ENCODE measurements at places on chromosomes 11 and 22.

DNA sequence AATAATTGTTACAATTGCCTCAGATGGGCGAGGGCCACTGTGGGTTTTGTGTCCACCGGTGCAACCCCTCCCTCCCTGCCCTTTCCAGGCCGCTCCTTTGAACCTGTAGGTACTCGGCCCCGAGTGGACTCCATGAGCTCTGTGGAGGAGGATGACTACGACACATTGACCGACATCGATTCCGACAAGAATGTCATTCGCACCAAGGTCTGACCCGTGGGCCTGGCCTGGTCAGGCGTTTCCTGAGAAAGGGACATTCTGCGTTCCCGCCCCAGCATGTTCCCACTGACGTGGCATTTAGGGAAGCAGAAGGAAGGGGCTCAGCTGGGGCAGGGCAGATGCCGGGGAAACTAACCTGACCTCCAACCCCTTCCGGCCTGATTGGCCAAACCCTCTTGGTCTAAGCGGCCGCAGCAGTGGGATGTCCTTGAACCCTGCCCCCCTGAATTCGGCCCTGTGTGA is 10.1 kb downstream of the SIDT2 start:
- DNase-seq: no peak

DNA sequence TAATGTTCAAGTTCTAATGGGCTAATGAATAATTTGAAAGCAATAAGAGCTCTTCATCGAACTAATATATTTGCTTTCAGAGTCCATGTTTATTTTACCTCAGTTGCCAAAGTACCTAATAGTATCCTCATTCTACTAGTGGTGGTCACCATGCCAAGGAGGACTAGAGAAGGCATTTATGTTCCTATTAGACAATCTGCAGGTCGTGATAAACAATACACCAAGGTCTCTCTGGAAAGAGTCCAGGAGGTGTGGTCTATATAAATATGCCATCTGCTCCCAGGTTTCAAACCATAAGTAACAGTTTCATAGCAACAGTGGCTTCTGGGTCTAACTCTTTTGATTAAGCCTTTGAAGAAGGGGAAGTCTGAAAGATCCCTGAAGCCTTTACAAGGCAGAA is 42.9 kb downstream of the ARFGAP3 start:
- no peak for DNase-seq

GRCh38 chr11:67165623-67166022 is 46.6 kb downstream of the KDM2A start:
- no peak for DNase-seq

- no peak for DNase-seq
Measured at GRCh38 chr11:55324500-55324899, 18.5 kb upstream of the OR4A16 start.

GRCh38 chr11:72932132-72932570 is 117.9 kb downstream of the ATG16L2 start:
- no peak for DNase-seq

DNA sequence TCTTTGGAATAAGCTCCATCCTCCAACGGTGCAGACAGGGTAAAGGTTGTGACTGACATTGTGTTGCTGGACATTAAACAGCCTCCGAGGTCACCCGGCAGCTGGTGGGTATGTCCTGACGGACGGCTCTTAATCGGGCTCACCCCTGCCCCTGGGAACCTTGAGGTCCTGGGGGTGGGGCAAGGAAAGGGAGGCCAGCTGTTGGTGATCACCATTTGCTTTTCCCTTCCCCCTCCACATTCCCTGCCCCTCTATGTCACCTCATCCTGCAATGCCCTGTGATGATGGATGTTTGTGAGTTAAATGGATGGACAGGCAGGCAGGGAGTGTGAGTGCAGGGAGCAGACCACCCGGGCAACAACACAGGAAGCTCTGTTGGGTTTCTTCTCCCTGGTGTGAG is 26.3 kb downstream of the APLNR start:
- DNase-seq: no peak

- DNase-seq: peak; percentile 43
Measured at GRCh38 chr22:30425616-30426387, at the start of gene MTFP1. Gene MTFP1, plus strand, starts transcription at chr22:30425768. Its CDS starts 112 bp downstream, at chr22:30425880.

DNA sequence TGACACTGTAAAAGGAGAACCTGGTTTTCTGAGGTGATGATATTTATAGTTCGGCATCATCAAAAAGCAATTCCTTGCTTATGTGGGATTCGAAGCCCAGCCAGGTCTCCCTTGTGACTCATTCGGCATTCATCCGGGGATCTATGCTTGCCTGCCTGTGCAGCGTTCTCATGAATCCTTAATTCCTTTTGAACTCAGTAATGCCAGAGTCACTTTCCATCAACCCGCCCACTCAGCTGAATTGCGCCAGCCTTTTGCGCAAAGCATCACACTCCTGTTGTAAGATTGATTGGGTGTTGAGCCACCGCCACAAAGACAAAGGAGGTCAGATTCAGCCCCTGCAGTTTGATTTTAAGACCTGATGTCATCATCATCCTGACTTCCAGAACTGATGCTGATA is 128.6 kb downstream of the SLC17A6 start:
- DNase-seq: no peak

GRCh38 chr11:118872403-118872821 is 11.3 kb upstream of the CXCR5 start:
- peak; percentile 62 for DNase-seq

DNA sequence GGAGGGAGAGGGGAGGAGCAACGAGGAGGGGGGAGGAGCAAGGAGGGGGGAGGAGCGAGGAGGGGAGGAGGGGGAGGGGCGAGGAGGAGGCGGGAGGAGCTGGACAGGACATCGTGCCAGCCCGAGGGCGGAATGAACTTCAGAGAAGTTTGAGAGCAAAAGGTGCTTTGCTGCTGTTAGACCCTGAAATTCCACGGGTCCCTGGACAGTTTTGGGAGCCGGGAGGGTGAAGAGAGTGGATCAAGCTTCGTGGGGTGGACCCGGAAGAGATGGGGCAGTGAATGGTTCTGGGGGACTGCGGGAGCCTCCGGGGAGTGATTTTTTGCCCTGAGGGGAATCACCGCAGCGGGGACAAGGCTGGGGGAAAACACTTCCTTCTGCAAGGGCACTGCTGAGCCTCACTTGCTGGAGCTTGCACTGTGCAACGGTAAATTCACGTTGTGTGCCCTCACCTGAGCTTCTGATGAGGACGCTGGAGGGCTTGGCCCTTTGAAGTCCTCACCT is 10.7 kb upstream of the NLRP6 start:
- DNase-seq: peak; percentile 57

GRCh38 chr11:20015529-20016427 is 144.5 kb downstream of the DBX1 start:
- no peak for DNase-seq

DNA sequence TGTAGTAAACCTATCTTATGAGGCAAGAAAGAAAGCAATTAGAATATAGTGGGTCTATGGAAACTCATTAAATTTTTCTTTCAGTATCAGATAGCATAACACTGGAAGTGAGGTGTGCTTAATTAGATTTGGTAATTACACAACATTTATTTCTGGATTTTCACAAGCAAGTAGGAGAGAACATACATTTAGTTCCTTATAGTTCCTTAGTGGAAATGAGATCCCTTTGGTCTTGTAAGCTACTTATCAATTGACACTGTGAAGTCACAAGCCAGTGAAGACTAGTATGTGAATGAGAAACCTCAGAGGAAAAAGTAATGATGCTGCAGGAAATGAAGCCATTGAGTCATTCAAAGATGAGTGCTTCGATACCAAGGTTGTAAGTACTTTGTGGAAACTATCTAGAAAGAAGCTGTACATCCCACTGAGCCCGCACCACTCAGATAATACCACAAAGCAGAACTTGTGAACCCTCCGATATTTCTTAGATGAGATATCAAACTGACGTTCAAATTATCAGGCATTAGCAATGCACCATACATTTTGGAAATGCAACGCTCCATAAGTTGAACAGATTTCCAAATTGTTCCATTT is 53.5 kb downstream of the ENTHD1 start:
- DNase-seq: peak; percentile 42

GRCh38 chr11:59218893-59219292 is 6.2 kb upstream of the MPEG1 start:
- no peak for DNase-seq

- no peak for DNase-seq
Measured at GRCh38 chr11:498297-499181, 8.5 kb downstream of the RNH1 start.

- DNase-seq: no peak
Measured at GRCh38 chr11:57598831-57599155, 1.3 kb downstream of the SERPING1 start.

DNA sequence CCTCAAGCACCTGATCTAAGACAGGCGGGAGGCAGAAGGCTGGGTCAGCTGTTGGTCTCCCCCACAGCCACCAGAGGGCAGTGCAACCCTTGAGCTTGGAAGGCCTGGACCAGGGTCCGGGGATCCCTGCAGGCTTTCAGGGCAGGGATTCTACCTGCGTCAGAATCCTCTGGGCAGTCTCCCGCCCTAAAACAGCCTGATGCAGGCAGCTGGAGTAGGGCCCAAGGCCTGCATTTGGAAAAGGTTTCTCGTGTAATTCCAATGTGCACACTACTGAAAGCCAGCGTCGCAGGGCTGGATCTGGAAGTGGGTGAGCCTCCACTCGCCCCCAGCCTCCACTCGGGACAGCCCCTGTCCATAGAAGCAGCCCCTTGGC is 31.8 kb downstream of the BID start:
- peak; percentile 59 for DNase-seq

DNA sequence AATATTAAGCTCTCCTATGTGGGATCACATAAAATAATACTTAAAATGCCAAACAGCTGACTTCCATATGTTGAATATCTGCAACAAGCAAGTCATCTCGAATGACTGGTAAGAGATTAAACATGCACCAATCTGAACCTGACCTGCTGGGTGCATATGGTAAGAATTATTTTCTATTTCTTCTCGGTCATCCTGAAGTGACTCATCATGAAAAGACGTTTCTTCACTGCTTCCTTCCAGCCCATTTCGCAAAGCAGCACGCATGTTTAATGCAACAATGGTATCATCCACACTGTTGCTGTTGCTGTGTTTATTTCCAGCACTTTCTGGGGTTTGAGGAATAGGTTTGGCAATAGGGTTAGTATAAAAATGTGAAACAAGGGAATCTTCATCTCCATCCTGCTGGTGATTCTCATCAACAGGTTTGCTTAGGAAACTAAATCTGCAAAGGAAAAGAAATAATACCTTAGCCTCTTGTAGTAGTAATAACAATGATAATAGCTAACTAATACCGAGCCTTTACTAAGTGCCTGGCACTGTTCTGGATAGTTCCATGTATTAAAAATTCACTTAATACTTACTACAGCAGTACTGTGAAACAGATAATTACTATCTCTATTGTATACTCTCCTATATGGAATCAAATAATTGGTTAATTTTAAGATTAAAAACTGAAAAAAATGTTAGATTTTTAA is 52.0 kb upstream of the CHRNA10 start:
- no peak for DNase-seq

DNA sequence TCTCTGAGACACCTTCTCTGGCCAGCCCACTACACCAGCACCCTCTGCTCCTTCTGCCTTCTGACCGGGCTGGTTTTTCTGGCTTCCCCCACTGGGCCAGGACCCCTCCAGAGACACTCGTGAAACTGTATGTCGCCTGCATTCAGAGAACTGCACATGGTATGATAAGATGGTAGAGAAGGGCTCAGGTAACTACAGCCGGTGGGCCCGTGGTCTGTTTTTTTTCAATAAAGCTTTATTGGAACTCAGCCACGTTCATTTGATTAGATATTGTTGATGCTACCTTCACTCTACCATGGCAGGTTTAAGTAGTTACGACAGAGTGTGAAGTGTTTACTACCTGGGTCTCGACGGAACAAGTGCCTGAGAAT is 514.0 kb downstream of the TBC1D22A start:
- DNase-seq: no peak

DNA sequence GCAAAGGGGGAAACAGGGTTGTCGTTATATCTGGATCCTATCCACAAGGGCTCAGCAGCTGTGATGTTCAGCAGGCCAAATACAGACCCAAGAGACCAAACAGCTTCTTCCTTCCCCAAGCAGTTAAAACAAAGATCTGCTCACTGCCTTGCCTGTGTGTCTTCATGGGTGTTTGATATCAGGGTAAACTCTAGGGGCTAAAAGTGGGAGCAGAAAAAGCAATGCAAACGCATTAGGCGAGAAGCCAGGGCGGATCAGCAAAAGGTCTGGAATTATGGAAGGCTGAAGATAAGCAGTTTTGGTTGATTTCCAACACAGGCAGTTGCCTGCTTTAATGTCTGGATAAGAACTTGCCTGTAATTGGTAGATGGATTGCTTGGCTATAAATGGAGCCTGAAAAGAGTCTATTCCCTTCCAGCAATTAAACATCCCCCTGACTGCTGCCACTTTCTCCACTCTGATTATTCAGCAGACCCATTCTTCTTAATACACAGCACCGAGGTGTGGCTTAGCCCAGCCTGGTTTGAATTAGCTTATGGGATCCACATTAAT is 126.3 kb downstream of the COMMD9 start:
- no peak for DNase-seq

- DNase-seq: no peak
Measured at GRCh38 chr11:65932558-65932919, 12.7 kb upstream of the TSGA10IP start.

DNA sequence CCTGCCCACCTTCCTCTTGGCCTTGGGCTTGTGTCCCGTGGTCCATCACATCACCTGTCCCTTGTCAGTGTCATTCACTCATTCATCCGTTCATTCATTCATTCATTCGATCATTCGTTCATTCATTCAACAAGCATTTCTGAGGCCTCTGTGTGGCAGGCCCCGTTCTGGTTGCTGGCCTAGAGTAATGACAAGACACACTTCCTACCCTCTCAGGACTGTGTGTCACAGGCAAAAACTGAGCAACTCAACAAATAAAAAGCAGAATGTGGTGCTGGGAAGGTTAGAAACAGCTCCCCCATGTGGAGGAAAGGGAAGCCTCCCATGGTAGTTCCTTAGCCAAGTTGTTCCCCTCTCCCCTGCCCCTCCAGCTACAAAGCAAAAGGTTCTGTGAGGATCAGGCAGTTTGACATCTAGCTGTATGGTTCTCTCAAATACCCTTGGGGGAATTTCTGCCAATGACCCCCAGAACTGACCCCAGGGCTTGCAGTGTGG is 1.6 kb upstream of the OMP start:
- DNase-seq: no peak

GRCh38 chr11:121589946-121590537 is 137.3 kb upstream of the SORL1-AS1 start:
- DNase-seq: no peak

DNA sequence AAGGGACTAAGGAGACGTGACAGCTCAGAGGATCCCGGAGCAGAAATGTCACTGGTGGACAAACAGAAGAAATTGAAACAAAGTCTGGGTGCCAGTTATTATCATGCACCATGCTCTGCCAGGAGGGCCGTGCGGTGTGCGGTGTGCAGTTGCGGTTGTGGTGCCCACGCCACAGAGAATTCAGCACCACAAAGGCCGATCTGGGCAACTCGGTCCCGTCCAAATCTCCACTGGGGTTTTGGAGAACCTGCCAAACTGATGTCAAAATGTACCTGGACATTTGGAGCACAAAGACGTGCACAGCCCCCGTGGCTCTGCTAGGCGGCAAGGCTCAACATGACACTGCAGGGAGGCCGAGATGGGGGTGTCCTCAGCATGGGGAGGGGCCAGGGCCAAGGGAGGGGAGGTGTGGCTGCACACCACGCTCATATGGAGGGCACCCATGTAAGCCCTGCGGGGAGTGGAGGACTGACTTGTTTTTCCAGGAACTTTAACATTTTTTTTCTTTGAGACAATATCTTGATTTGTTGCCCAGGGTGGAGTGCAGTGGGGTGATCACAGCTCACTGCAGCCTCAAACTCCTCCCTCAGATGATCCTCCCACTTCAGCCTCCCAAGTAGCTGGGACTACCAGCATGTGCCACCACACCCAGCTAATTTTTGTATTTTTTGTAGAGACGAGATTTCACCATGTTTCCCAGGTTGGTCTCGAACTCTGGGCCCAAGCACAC is 39.4 kb downstream of the GNB1L start:
- DNase-seq: no peak

GRCh38 chr11:28618416-28618815 is 510.2 kb downstream of the METTL15 start:
- DNase-seq: no peak
